Uterine smooth muscle cell (primary cell): ENCODE measurements at places on chromosomes 2 and 18. TPM values are rescaled to one million over a fixed set of nuclear protein-coding genes. Genes with fewer than 3 reads are reported as not detected.

Gene UGT1A7
- total RNA-seq: not detected in 2 replicates

Gene CTAGE1
- not detected in 2 replicates for total RNA-seq

Gene PID1
- total RNA-seq: 5.3 and 5.7 TPM in 2 replicates

Gene RNF138
- 16.6 and 23.5 TPM in 2 replicates for total RNA-seq

Gene SCN2A
- 4.1 and 6.4 TPM in 2 replicates for total RNA-seq

Gene FOXD4L1
- 0.12 TPM in 1 of 2 replicates, not detected in the other for total RNA-seq

Gene NT5DC4
- 0.11 TPM in 1 of 2 replicates, not detected in the other for total RNA-seq

Gene VWC2L
- total RNA-seq: under 0.01 TPM in 1 of 2 replicates, not detected in the other

Gene AQP12B
- not detected in 2 replicates for total RNA-seq

Gene SLC4A3
- 4.3 and 9.5 TPM in 2 replicates for total RNA-seq

Gene B4GALT6
- total RNA-seq: 6.2 and 6.6 TPM in 2 replicates

Gene LRRC30
- total RNA-seq: not detected in 2 replicates

Gene PRKAG3
- total RNA-seq: not detected in 2 replicates

Gene TMEFF2
- 0.22 TPM in 1 of 2 replicates, not detected in the other for total RNA-seq

Gene SP3
- 192 and 197 TPM in 2 replicates for total RNA-seq

Gene RAMP1
- 13.1 and 40.0 TPM in 2 replicates for total RNA-seq

Gene ACTG2
- 2.9 and 6.2 TPM in 2 replicates for total RNA-seq

Gene SERPINB4
- not detected in 2 replicates for total RNA-seq

Gene IMMT
- total RNA-seq: 56.9 and 66.6 TPM in 2 replicates

Gene C2orf15
- not detected in 2 replicates for total RNA-seq

Gene MLPH
- total RNA-seq: 29.1 and 110 TPM in 2 replicates

Gene KCNS3
- 9.6 and 10.9 TPM in 2 replicates for total RNA-seq

Gene HTR2B
- total RNA-seq: 19.3 and 57.7 TPM in 2 replicates

Gene AKAIN1
- total RNA-seq: not detected in 2 replicates

Gene IL1RN
- total RNA-seq: not detected in 2 replicates

Gene FRZB
- total RNA-seq: 0.11 and 0.12 TPM in 2 replicates

Gene FABP1
- not detected in 2 replicates for total RNA-seq

Gene SLC16A14
- total RNA-seq: 2.2 and 3.5 TPM in 2 replicates

Gene ZNF385B
- not detected in 2 replicates for total RNA-seq

Gene NTSR2
- total RNA-seq: not detected in 2 replicates

Gene CAPN14
- total RNA-seq: 0.11 and 0.12 TPM in 2 replicates

Gene RAB27B
- total RNA-seq: 18.3 and 22.2 TPM in 2 replicates

Gene ERMN
- not detected in 2 replicates for total RNA-seq

Gene SH3RF3
- 2.1 and 4.7 TPM in 2 replicates for total RNA-seq

Gene CRYGC
- total RNA-seq: not detected in 2 replicates

Gene HOXD3
- 0.25 and 0.33 TPM in 2 replicates for total RNA-seq

Gene RAD51AP2
- total RNA-seq: 0.11 TPM in 1 of 2 replicates, not detected in the other

Gene DDX18
- 57.7 and 78.0 TPM in 2 replicates for total RNA-seq

Gene MYO7B
- total RNA-seq: under 0.01 and 0.12 TPM in 2 replicates

Gene ZNF519
- 3.7 and 6.4 TPM in 2 replicates for total RNA-seq

Gene GPR39
- total RNA-seq: 3.1 and 7.6 TPM in 2 replicates

Gene KCNJ13
- not detected in 2 replicates for total RNA-seq

Gene B3GNT2
- 15.1 and 16.0 TPM in 2 replicates for total RNA-seq

Gene EFR3B
- 0.55 and 0.87 TPM in 2 replicates for total RNA-seq

Gene ATP6V1B1
- total RNA-seq: 0.55 and 0.62 TPM in 2 replicates

Gene VIT
- 0.37 and 1.5 TPM in 2 replicates for total RNA-seq

Gene KIF1A
- not detected in 2 replicates for total RNA-seq
